ENCODE measurements at places on chromosomes 6 and 20. TPM values are rescaled to one million over a fixed set of nuclear protein-coding genes. Genes with fewer than 3 reads are reported as not detected.

The RAB44 gene
- 0.03 TPM for total RNA-seq

The WASF1 gene
- total RNA-seq, result 6.6 TPM

The ACTR5 gene
- 5.5 TPM for total RNA-seq

The ADGB gene
- total RNA-seq, result not detected

The PEDS1 gene
- total RNA-seq, result 26.6 TPM

The ARFGEF3 gene
- 1.0 TPM for total RNA-seq

The ATF6B gene
- total RNA-seq, result 27.5 TPM

The PDE7B gene
- 53.1 TPM for total RNA-seq

The VSTM2L gene
- total RNA-seq, result 2.1 TPM

The BPIFA1 gene
- total RNA-seq, result not detected

The BPIFB4 gene
- not detected for total RNA-seq

The KIFC1 gene
- total RNA-seq, result 5.0 TPM

The LIN28B gene
- not detected for total RNA-seq

The NHLRC1 gene
- total RNA-seq, result 2.6 TPM

The PI16 gene
- total RNA-seq, result 1.8 TPM

The ERGIC3 gene
- 518 TPM for total RNA-seq

The RTN4IP1 gene
- total RNA-seq, result 4.2 TPM

The LTA gene
- total RNA-seq, result not detected

The FAM83D gene
- 7.8 TPM for total RNA-seq

The SLA2 gene
- 0.03 TPM for total RNA-seq

The LY6G6F gene
- total RNA-seq, result not detected

The OPN5 gene
- total RNA-seq, result not detected

The SNAP25 gene
- total RNA-seq, result 0.53 TPM

The SNX21 gene
- 64.4 TPM for total RNA-seq

The DEFB123 gene
- total RNA-seq, result not detected

The APOBEC2 gene
- total RNA-seq, result not detected

The AP5S1 gene
- 18.2 TPM for total RNA-seq

The TTBK1 gene
- not detected for total RNA-seq

The C2 gene
- 1.7 TPM for total RNA-seq

The FAXC gene
- 0.59 TPM for total RNA-seq

Data from smooth muscle cell of the pulmonary artery (primary cell).